Stimulated activated CD8-positive, alpha-beta memory T cell treated with anti-CD3 and anti-CD28 coated beads, Interleukin-15, amount 100 ng/mL, for 24 hours (primary cell): ENCODE measurements at places on chromosomes 16 and 17.

DNA sequence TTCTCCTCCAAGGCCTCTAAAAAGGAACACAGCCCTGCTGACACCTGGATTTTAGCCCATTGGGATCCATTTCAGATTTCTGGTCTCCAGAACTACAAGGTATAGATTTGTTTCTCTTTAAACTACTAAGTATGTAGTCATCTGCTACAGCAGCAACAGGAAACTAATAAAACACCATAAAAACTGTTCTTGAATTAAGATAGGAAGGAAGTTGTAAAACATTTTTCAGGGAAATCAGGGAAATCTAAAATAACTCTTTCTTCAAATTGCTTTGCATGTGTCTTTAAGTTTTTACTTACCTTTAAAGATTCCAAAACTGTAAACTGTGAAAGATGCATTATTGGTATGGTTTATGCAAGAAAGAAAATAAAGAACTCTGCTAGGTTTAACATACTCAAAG lies 407.0 kb upstream of the TOM1L1 start:
- DNase-seq: no peak

- DNase-seq: no peak
These were observed 34.3 kb downstream of the HEATR3 start for GRCh38 chr16:50099957-50100648.

DNA sequence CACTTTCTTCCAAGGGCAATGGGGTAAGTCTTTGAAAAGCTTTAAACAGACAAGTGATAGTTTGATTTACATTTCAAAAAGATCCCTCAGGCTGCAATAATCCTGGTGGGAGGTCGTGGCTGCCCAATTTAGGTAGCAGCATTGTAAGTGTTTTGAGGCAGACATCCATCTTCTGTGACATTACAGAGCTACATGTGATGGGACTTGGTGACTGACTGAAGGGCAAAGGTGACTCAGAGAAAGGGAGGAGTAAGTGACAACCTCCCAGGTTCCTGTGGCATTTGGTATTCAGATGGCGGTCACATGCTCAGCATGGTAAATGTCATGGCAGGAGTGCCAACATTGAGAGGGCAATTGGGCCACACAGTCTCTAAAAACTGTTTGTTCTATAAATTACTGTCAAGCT lies 26.5 kb downstream of the STAT3 start:
- no peak for DNase-seq

- DNase-seq: peak; percentile 40
These were observed 548 bp downstream of the HAGH start for GRCh38 chr16:1825864-1826690.

GRCh38 chr17:13228225-13228624 lies 210.4 kb upstream of the ELAC2 start:
- DNase-seq: no peak

- DNase-seq: no peak
These were observed 5.4 kb downstream of the NPLOC4 start for GRCh38 chr17:81631482-81631881.

GRCh38 chr16:56163938-56164337 lies 27.4 kb upstream of the GNAO1 start:
- DNase-seq: no peak

GRCh38 chr16:82404586-82405315 lies 222.0 kb upstream of the CDH13 start:
- no peak for DNase-seq

DNA sequence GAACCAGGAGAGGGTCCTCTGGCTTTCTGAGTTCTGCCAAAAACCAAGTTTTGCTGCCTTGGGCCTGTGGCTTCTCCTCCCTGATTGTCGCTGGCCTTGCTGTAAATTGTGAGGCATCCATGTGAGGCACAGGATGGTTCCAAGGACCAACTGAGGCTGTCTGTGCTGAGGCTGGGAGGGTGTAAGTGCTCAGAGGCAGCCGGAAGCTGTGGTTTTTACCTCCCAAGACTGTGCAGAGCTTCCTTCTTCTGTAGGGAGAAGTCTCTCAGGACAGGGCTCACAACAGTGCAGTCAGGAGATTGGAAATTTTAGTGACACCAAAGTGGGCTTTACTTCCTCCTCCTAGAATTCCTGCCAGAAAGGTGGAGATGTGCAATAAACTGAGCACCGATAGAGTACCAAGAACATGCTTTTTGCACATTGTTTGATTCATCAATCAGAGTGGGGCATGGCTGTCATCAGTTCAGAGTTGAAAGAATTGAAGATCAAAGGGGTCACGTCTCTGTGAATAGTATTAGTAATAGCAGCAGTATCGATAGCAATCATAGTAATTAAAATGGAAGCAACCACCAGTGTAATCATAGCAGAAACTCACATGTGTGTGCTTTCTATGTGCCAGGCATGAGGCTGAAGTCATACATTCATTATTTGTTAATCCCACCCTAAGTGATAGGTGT lies 467.1 kb downstream of the WWOX start:
- DNase-seq: no peak

DNA sequence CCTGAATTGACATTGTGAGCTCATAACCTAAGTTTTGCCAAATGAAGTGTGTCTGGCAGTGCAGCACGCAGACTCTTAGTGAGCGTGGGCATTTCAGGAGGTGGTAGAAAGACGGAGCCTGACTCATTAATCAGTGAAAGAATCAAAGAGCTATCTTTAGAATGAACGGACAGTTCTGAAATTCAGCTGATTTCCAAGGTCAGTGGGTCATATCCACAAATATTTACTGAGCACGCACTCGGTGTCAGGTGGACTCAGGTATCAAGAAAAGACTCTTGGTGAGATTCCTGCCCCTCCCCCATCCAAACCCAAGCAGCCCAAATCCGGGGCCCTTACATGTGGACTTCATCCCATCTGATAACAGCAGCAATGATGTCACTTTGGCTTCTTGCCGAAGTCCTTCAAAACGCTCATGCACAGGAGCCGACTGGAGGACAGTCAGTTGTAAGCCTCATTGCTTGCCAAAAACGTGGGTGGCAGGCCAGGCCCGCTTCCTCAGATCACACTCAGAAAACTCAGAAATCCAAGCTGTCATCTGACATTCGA lies 185.8 kb downstream of the HS3ST3A1 start:
- DNase-seq: no peak

DNA sequence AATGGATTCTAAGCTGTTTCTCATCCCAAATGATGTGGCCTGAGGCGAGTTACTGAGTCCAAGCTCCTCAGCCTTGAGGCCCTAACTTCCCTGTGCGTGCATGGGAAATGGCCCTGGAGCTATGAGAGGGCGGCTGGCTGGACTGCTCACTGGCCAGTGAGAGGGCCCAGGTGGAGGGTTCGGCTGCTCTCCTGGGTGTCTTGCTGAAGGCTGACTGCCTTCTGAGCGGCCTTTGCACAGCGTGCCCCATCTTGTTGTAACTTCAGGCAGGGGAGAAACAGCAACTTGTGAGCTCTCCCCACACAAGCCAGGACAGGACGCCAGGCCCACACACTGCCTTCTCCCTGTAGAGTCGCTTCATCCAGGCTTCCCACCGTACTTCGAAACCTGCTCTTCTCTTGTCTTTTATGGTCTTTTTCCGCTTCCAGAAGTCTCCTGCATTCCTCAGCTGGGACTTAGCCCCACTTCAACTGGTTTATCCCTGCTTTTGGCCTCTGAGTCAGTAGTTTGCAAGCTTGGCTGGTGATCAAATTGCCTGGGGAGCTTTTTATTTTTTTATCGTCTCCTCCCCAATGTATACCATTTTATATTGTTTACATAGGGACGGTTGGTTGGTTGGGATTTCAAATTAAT lies 13.3 kb downstream of the CDH3 start:
- no peak for DNase-seq
